ENCODE measurements at places on chromosomes 3 and 15.

- no peak for DNase-seq
Observed at GRCh38 chr15:94586099-94586498, 354.7 kb downstream of the MCTP2 start.

GRCh38 chr15:64622410-64623260, 152.8 kb downstream of the RBPMS2 start:
- DNase-seq, result no peak

DNA sequence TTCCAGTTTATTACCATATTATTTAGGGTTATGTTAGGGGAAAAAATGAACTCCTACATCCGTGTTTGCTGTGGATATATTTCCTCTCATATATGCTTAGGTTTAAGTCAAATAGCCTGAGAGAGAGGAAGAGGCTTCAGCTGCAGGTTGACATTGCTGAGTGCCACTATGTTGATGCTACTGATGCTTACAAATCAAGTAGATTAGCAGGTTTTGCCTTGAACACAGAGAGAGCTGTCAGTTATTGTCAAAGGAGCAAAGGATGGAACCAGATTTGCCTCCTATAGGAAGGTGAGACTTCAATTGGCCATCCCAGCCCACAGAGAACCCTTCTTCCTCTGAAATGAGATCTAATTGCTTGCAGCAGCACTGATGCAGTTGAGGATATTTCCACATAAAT, 339.2 kb downstream of the CADM2 start:
- DNase-seq, result no peak

DNA sequence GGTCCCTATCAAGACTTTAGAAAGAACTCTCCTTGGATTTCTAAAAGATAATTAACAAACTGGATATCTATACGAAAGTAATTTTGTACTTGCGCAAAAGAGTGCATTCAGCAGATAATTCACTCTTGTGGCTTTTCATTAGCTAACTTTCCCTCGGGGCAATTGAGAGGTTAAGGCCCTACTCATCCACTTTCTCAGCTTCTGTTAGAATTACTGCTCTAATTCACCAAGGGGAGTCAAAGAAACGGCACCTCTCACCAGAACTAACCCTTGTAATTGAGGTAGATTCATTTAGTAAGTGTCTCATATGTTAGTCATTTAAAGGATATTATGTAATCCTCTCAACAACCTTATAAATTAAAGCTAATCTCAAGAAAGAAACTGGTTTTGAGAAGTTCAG, 22.5 kb upstream of the MB21D2 start:
- DNase-seq, result no peak

Data from myocyte (in vitro differentiated cells).